ENCODE measurements at places on chromosomes 5 and 9. TPM values are rescaled to one million over a fixed set of nuclear protein-coding genes. Genes with fewer than 3 reads are reported as not detected.

GRCh38 chr9:91963711-91964240 is 13.7 kb upstream of the ROR2 start:
- no peak for DNase-seq

DNA sequence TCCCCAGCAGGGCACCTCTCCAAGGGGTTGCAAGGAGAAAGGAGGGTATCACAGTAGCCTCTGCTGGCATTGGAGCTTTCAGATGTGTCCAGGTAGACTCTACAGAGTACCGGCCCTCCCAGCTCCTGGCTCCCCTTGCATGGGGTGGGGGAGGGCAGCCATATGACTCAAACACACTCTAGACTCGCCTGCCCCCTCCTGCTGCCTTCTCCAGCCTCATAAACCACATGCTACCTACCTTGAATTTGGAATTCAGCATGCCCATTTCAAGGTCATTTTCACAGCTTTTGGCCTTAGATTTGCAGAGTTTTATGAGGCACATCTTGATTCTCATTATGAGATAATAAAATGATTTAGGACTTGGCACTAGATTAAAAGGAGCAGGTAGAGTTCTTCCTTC is 32.8 kb upstream of the SMIM32 start:
- DNase-seq, result no peak

- DNase-seq, result no peak
Measured at GRCh38 chr9:99955606-99956005, 49.2 kb downstream of the STX17 start.

- no peak for DNase-seq
Measured at GRCh38 chr9:32584784-32585183, 11.8 kb upstream of the NDUFB6 start.

The DMRT3 gene
- not detected for total RNA-seq

DNA sequence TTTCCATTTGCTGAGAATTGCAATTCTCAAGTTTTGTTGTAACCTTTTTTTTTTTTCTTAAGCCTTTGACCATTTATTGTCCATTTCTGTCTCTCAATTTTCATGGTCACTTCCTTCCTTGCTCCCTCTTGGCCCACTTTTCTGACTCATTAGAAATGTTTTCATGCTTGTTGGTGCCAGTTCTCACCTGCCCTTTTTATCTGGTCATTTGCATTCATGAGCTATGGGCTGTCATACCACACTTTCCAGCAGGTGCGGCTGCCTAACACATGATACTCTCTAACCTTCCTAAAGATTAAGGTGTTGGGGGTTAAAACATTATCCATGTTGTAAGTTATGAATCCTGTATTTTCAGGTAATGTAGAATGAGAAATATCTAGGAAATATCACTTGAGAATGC is 150.5 kb upstream of the TLX3 start:
- DNase-seq, result no peak

- DNase-seq, result no peak
Measured at GRCh38 chr5:93186076-93186682, 394.8 kb downstream of the NR2F1-AS1 start.

DNA sequence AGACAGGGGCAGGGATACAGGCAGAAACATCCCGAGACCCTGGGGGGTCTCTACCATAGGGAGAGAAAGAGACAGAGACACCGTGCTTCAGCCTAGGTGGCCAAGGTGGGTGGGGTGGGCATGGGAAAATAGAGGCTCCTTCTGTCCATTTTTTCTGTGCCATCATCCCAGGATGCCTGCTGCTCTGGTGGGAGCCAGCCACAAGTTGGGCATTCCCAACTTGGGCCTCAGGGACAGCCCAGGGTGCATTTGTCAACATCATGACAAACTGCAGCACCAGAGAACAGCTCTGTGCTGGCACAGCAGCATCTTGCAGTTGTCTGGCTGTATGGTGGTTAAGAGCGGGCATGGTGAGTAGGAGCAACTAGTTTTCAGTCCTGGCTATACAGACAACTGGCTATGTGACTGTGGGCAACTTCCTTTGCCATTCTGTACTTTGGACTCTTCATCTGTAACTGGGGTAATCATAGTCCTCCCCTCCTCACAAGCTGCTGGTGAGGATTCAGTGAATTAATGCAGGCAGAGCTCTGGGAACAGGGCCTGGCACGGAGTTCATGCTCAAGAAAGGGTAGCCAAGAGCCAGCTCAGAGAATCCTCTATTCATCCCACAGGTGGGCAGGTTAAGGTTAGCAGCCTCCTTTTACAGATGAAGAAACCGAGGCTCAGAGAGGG is 100.4 kb downstream of the RGS3 start:
- DNase-seq, result peak; percentile 37

DNA sequence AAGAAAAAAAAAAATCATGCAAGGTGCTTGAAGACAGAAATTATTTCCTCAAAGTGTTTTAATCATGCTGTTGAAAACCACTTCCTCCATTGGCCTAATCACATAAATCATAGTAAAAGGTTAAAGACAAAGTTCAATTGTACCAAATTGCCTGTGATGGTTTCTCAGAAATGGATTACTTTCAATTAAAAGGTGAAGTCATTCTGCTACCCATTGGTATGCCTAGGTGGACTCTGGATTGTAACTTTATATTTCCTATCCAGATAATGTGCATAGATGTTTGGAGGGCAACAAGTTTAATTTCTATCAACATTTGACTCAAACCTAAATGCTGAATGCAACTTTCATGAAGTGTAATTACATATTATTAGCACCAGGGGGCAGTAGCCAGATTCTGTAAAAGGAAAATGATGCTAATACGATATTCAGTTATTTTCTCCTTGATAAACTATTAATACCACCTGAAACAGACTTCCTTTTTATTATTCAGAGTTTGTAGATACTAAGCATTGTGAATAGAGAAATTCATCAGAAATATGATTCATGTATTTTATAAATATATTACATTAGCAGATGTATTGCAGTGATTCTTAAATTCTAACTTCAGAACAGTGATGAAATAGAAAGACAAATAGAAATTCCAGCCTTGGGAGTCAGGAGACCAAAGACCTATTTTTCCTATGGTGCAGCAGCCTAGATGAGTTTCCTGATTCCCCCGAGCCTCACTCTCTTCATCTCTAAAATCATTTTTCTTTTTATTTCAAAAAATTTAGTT is 148.2 kb downstream of the CAAP1 start:
- no peak for DNase-seq

Measured in mucosa of descending colon (tissue), 3 donors.